Trophoblast cell (in vitro differentiated cells and primary cell): ENCODE measurements at places on chromosomes 5 and 9.

DNA sequence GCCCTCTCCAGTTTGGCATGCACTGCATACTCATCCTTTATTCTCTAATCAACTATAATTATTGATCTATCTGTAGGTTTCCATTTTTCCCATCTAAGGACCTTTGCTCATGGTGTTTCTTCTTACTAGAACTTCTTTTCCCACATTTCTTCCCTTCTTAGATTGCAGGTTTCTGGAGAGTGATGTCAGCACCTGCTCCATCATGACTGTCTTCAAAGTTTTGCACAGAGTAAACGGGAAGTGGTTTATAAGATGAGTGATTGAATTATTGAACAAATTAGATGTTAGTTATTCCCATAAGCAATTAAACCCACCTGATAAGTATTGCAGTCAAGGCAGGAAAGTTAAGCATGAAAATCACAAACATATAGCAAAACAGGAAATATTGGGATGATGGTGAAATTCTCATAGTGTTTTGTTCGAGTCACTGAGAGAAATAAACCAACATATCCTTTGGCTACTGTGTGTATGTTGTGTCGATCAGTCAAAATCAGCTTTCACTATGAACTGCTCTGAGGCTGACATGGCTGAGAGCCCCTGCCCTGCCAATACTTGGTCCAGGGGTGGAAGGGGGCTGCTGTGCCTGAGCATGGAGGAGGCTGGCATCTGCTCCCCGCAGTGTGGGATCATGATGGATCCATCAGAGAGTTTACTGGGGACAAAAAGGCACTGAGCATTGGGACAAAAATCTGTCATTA is 45.5 kb upstream of the S1PR3 start:
- H3K27me3 ChIP-seq: no peaks in the 10 kb centered on the region
- DNase-seq: no peak
- H3K36me3 ChIP-seq: no peaks in the 10 kb centered on the region
- H3K4me3 ChIP-seq: no peak overlapping the region
- H3K4me1 ChIP-seq: peaks cover 9% of the 10 kb centered on the region
- H3K27ac ChIP-seq: no peak overlapping the region

GRCh38 chr9:11966786-11967185 is 726.4 kb upstream of the TYRP1 start:
- no peak for DNase-seq
- H3K4me1 ChIP-seq: no peaks in the 10 kb centered on the region
- no peak overlapping the region for H3K27ac ChIP-seq
- H3K27me3 ChIP-seq: no peaks in the 10 kb centered on the region
- H3K4me3 ChIP-seq: no peak overlapping the region
- H3K36me3 ChIP-seq: no peaks in the 10 kb centered on the region

GRCh38 chr9:108105885-108106284 is 616.3 kb upstream of the KLF4 start:
- no peaks in the 10 kb centered on the region for H3K27me3 ChIP-seq
- H3K4me3 ChIP-seq: no peak overlapping the region
- H3K4me1 ChIP-seq: no peaks in the 10 kb centered on the region
- no peaks in the 10 kb centered on the region for H3K36me3 ChIP-seq
- DNase-seq: no peak
- no peak overlapping the region for H3K27ac ChIP-seq

GRCh38 chr5:40441733-40442132 is 238.0 kb upstream of the PTGER4 start:
- no peaks in the 10 kb centered on the region for H3K36me3 ChIP-seq
- no peak for DNase-seq
- no peaks in the 10 kb centered on the region for H3K27me3 ChIP-seq
- no peak overlapping the region for H3K4me3 ChIP-seq
- H3K4me1 ChIP-seq: no peaks in the 10 kb centered on the region

GRCh38 chr9:71025201-71025600 is 96.2 kb downstream of the TRPM3 start:
- no peak overlapping the region for H3K27ac ChIP-seq
- H3K27me3 ChIP-seq: no peaks in the 10 kb centered on the region
- H3K4me3 ChIP-seq: no peak overlapping the region
- H3K4me1 ChIP-seq: no peaks in the 10 kb centered on the region
- H3K36me3 ChIP-seq: no peaks in the 10 kb centered on the region

GRCh38 chr9:81689343-81690175 is at the start of gene TLE1:
TLE1 (minus strand) TSS chr9:81689547; CDS start chr9:81688240, 1,307 bp downstream.
- H3K4me3 ChIP-seq: peak within 1 kb of the TSS; percentile 95
- no peaks in the 10 kb centered on the region for H3K36me3 ChIP-seq
- peak; percentile 100 for DNase-seq

DNA sequence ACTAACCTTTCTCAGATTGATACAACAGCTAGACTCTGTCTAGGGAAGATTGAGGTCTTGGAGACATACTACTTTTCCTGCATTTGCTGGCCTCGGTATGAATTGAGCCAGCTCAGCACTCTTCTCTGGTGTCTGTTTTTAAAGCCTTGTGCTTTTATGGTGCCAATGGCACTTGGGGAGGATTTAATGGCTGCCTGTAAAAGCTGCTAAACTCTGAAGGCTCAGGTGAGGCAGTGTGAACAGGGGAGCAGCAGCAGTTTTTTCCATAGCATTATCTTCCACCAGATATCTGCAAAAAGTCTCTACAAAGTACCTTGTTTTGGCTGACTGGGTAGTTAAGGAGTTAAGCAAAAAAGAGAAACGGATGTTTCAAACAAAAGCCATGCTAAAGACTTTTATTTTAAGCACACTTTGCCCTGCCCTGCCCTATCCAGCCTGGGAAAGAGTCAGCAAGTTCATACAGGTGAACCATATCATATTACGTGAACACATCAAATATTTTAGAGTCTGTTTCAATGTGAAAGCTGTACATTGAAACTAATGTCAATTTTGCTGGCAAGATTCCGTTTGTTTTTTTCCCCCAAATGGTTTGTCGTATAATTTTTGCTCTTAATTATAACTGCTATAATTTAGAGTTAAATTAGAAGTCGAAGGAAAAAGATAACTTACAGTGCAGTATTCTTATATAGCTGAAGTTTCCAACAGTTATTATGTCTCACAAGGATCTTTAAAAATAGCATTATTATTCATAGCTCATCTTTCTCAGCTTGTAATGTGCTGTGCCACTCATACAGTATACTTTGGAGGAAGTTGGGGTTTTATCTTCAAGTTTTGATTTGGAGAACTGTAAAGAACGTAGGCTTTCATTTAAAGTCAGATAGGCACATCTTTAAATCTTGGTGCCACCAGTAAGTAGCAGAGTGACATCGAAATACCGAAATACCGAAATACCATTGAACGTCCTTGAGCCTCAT is 424.1 kb upstream of the CD180 start:
- peaks cover 2% of the 10 kb centered on the region for H3K4me1 ChIP-seq
- DNase-seq: no peak
- H3K36me3 ChIP-seq: no peaks in the 10 kb centered on the region
- no peaks in the 10 kb centered on the region for H3K27me3 ChIP-seq
- H3K27ac ChIP-seq: no peak overlapping the region
- no peak overlapping the region for H3K4me3 ChIP-seq

- no peak overlapping the region for H3K27ac ChIP-seq
- H3K27me3 ChIP-seq: no peaks in the 10 kb centered on the region
- DNase-seq: no peak
- peaks cover 3% of the 10 kb centered on the region for H3K4me1 ChIP-seq
- H3K36me3 ChIP-seq: no peaks in the 10 kb centered on the region
Observed at GRCh38 chr9:91359734-91360470, 1.8 kb downstream of the AUH start.

- no peak overlapping the region for H3K27ac ChIP-seq
- H3K4me3 ChIP-seq: no peak overlapping the region
- H3K36me3 ChIP-seq: no peaks in the 10 kb centered on the region
- H3K27me3 ChIP-seq: no peaks in the 10 kb centered on the region
- DNase-seq: no peak
- H3K4me1 ChIP-seq: peaks cover 7% of the 10 kb centered on the region
Observed at GRCh38 chr5:139514486-139514856, 31.9 kb upstream of the STING1 start.

GRCh38 chr5:173963182-173963838 is 25.7 kb upstream of the C5orf47 start:
- peaks cover 2% of the 10 kb centered on the region for H3K36me3 ChIP-seq
- H3K4me1 ChIP-seq: peaks cover 4% of the 10 kb centered on the region
- DNase-seq: peak; percentile 12
- H3K4me3 ChIP-seq: no peak overlapping the region
- no peaks in the 10 kb centered on the region for H3K27me3 ChIP-seq
- no peak overlapping the region for H3K27ac ChIP-seq

DNA sequence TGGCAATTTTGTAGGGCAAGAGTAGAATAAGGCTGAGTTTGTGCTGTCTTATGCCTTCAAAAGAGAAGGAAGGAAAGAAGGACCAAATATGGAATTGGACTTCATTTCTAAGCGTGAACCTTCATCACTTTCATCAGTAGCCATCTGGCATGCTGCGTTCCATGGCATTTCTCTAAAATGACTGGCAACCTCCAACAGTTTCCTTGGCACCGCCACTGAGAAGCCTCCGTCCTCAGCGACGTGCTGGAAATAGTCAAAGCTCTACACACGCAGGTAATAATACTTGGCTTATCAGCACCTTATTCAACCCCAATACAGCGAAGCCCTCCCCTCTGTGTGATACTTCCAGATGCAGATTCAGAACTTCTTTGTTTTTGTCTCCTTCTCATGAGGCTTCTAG is 169.7 kb upstream of the CD180 start:
- H3K27me3 ChIP-seq: no peaks in the 10 kb centered on the region
- no peaks in the 10 kb centered on the region for H3K36me3 ChIP-seq
- H3K4me3 ChIP-seq: no peak overlapping the region
- no peaks in the 10 kb centered on the region for H3K4me1 ChIP-seq
- no peak for DNase-seq

GRCh38 chr9:133821601-133822429 is 83.7 kb upstream of the SARDH start:
- H3K27ac ChIP-seq: no peak overlapping the region
- peaks cover 8% of the 10 kb centered on the region for H3K4me1 ChIP-seq
- DNase-seq: no peak
- H3K27me3 ChIP-seq: no peaks in the 10 kb centered on the region
- H3K4me3 ChIP-seq: no peak overlapping the region
- peaks cover 42% of the 10 kb centered on the region for H3K36me3 ChIP-seq

DNA sequence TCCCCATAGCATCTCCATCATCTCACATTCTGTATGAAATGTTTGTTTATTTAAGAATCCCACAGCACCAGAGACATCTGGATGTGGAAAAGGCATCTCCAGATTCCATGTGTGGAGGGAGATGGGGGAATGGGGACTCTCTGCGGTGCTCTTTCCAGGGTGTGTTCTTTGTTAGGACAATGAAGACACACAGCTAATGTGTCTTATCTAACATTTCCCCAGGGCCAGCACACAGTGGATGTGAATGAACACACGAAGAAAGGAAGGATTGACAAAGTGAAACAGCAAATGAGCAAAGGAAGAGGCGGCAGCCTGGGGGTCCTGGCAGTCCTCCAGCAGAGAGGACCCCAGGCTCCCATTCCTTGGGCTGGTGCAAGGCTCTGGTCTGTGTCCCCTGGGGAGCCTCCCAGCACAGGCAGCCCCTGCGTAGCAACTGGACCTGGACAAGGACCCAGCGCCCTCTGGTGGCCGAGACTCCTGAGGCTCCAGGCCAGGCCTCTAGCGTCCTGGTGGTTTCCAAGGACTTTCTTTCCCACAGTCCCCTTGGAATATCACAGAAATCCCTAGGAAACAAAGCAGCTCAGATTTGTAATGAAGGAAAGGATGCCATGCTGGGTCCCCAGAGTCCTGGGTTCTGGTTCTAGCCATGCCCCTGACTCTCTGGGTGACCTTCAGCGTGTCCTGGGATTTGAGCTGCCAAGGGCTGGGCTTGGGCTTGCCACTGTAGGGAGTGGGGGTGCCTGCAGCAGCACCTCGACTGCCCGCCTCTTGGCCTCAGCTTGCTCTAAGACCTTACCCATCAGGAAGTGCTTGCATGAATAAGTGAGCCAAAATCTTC is 3.5 kb upstream of the PDLIM7 start:
- H3K4me1 ChIP-seq: peaks cover 12% of the 10 kb centered on the region
- H3K36me3 ChIP-seq: peaks cover 16% of the 10 kb centered on the region
- peak; percentile 82 for DNase-seq
- H3K27ac ChIP-seq: no peak overlapping the region

GRCh38 chr5:43774881-43775399 is 172.0 kb downstream of the NNT start:
- no peak overlapping the region for H3K27ac ChIP-seq
- H3K27me3 ChIP-seq: no peaks in the 10 kb centered on the region
- peak; percentile 4 for DNase-seq
- H3K4me3 ChIP-seq: no peak overlapping the region

DNA sequence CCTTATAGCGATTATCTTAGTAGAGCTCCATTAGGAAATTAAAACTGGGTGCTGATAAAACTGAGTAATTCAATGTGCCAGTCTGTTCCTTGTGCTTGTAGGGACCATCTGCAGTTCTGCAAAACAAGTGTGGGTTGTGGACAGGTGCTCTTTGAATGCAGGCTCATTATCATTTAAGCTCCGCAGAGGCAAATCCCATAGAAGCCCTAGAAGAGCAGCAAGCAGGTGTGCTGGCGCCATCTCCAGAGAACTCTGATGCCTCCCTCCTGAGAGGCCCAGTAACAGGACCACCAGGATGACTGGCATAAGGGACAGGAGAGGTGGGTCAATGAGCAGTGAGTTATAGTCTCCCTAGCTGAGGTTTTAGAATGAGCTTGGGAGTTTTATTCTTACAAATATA is 1342.4 kb upstream of the DMAC1 start:
- no peaks in the 10 kb centered on the region for H3K4me1 ChIP-seq
- H3K27me3 ChIP-seq: no peaks in the 10 kb centered on the region
- no peak for DNase-seq

GRCh38 chr5:157914151-157914788 is 55.3 kb upstream of the CLINT1 start:
- no peak for DNase-seq
- no peaks in the 10 kb centered on the region for H3K36me3 ChIP-seq
- H3K4me3 ChIP-seq: no peak overlapping the region

- no peaks in the 10 kb centered on the region for H3K27me3 ChIP-seq
- peak within 1 kb of the TSS; percentile 87 for H3K4me3 ChIP-seq
- peaks cover 6% of the 10 kb centered on the region for H3K4me1 ChIP-seq
- peak; percentile 76 for DNase-seq
Observed at GRCh38 chr9:111525056-111525977, at the start of gene ZNF483. ZNF483 (plus strand) TSS chr9:111525179; CDS start chr9:111527396, 2,217 bp downstream.

GRCh38 chr5:95669540-95669939 is 13.3 kb downstream of the SPATA9 start:
- DNase-seq: peak; percentile 74
- peak overlapping the region; percentile 31 for H3K27ac ChIP-seq
- peaks cover 21% of the 10 kb centered on the region for H3K4me1 ChIP-seq
- H3K4me3 ChIP-seq: no peak overlapping the region
- no peaks in the 10 kb centered on the region for H3K27me3 ChIP-seq

DNA sequence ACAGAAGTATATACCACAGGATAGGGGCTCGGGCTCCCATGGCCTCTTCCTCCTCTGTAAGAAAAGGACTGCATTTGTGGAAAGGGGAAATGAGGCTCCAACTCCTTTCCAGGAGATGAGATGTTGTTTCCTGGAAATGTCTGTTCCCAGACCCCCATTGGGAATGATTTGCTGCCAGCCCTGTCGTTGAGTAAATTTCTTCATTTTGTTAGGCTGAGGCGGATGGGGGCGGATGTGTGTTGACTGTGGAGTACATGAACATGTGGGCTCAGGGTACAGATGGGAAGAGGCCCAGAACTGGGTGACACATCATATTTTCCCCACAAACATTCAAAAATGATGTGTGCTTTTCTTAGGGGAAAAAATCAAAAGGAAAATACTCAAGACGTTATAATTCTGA is 28.8 kb upstream of the TNFAIP8 start:
- H3K36me3 ChIP-seq: no peaks in the 10 kb centered on the region
- H3K27ac ChIP-seq: no peak overlapping the region
- H3K4me1 ChIP-seq: peaks cover 34% of the 10 kb centered on the region
- peak; percentile 36 for DNase-seq

- DNase-seq: no peak
- H3K27me3 ChIP-seq: no peaks in the 10 kb centered on the region
- H3K4me1 ChIP-seq: no peaks in the 10 kb centered on the region
- no peaks in the 10 kb centered on the region for H3K36me3 ChIP-seq
- no peak overlapping the region for H3K4me3 ChIP-seq
Observed at GRCh38 chr5:98214240-98215051, 559.0 kb upstream of the RGMB start.
